ENCODE measurements at places on chromosomes 3 and 15. TPM values are rescaled to one million over a fixed set of nuclear protein-coding genes. Genes with fewer than 3 reads are reported as not detected.

GRCh38 chr3:69300296-69300695, 85.6 kb downstream of the FRMD4B start:
- peaks cover 28% of the 10 kb centered on the region for H3K4me1 ChIP-seq
- H3K27ac ChIP-seq, result peak overlapping the region; percentile 71
- H3K27me3 ChIP-seq, result no peaks in the 10 kb centered on the region
- no peak for DNase-seq
- H3K36me3 ChIP-seq, result no peaks in the 10 kb centered on the region

DNA sequence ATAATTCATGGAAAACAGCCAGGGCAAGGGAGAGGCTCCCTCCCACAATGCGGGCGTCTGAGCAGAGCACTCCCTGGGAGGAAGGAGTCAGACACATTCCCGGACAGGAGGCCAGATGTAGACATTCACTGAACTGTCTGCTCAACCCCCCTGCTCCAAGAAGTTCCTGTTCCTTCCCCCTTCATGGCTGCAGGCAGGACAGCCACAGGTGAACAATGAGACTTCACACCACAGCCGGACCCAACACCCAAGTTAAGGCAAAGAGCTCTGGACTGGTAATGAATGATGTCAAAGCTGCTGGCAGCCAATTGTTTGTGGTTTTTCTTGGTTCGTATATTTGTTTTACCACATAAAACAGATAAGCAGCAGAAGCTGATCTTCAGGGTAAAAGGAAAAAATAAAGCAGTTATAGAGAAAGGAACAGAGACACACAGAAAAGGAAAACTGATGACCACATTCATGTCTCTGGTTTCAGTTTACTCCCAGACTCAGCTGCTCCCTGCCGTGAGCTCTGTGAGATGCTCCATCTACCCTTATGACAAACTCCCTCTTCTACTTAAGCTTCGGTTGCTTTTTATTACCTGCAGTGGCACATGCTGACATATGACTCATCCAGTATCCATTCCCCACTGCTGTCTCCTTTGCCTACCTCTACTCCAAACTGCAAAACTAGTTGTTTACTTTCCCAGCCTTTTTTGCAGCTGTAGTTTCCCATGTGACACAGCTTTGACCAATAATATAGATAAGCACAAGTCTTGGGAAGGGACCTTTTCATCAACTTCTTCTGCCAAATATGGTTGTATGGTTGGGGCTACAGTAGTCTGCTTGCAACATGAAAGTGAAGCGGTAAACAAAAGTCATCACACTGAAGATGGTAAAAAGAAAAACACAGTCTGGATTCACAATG, 33.1 kb downstream of the DZIP1L start:
- no peak overlapping the region for H3K4me3 ChIP-seq
- no peak overlapping the region for H3K27ac ChIP-seq
- peak; percentile 97 for DNase-seq
- no peaks in the 10 kb centered on the region for H3K27me3 ChIP-seq

DNA sequence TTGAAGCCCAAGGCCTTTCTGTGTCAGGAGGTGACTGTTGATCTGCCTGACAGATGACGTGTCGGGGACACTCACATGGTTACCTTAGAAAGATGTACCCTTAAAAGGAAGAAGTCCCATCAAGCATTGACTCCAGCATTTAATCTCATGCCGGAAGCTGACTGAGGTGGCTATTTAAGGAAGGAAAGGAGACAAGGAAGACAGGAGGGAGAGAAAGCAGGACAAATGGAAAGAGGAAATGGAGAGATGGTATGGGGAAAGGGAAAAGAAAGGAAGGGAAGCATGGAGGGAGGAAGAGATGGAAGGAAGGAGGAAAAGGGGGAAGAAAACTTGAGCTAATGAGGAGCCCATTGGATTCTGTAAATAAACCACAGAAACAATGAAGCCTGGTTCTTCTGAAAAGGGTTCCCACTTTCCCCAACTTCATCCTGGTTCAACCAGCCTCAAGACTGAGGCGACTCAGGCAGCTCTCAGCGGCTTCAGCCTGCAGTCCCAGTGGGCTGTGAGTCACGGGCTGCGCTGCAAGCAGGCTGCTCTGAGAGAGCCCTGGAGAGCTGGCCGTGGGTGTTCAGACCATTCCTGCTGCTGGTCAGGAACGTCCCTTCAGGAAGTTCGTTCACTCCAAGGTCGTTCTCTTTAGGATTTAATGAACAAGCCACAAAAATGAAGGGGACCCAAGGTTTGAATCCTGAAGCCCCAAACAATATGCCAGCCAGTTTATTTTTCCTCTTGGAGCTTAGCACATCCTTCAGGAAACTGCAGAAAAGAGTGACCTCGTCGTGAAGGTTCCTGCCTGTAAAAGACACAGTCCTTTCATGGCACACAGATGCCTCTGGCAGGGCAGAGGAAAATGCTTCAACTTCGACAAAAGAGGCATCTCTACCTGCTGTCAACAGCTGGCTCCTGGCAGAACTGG, 69.6 kb upstream of the THBS1 start:
- no peak overlapping the region for H3K4me3 ChIP-seq
- H3K27ac ChIP-seq, result peak overlapping the region; percentile 81
- H3K27me3 ChIP-seq, result no peaks in the 10 kb centered on the region
- H3K4me1 ChIP-seq, result peaks cover 15% of the 10 kb centered on the region
- no peaks in the 10 kb centered on the region for H3K36me3 ChIP-seq

DNA sequence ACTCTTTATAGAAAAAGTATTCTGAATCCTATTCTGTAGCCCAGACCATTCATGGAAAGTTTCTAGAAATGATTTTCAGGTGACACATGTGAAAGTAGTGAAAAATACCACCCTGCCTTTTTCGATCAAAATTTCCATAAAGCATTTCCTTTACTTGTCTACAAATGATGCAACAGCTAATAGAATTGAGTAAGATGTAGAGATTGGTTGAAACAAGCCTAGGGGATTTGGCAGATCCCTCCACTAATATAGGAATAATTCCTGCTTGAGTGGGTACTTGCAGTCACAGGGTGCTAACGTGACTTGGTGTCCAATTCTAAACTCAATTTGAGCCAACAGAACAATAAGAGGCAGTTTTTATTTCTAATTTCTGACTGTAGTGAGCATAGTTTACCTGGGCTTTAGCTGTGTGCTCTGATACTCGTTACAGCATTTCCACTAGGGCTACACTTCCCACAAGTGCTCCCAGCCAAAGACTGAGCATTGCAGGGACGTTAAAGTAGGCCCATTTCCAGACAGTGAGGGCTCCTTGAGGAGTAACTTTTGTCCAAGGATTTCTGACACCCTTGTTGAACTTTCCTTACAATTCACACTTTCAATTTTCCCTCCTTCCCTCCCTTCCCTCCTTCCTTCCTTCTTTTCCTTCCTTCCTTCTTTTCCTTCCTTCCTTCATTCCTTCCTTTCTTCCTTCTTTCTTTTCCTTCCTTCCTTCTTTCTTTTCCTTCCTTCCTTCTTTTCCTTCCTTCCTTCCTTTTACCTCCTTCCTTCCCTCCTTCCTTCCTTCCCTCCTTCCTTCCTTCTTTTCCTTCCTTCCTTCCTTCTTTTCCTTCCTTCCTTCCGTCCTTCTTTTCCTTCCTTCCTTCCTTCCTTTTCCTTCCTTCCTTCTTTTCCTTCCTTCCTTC, 53.9 kb upstream of the TP63 start:
- H3K4me3 ChIP-seq, result no peak overlapping the region
- H3K27me3 ChIP-seq, result no peaks in the 10 kb centered on the region
- DNase-seq, result no peak
- H3K4me1 ChIP-seq, result peaks cover 4% of the 10 kb centered on the region
- no peak overlapping the region for H3K27ac ChIP-seq

DNA sequence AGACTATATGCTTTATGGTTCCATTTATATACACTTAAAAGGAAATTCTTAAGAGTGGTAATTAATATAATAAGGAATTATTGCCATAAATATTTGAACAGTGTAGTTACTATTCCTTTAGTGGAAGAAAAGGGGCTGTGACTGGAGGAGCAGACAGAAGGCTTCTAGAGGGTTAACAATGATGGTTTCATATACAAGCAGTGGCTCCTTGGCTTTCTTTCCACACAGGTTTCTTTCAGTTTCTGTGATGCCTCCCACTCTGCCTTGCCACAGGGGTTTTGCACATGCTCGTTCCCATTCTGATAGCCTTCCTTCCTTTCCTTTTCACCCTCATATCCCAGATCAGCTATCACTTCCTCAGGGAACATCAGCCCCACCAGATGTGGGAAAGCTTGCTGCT, 108.8 kb upstream of the LYSMD4 start:
- no peaks in the 10 kb centered on the region for H3K36me3 ChIP-seq
- H3K4me1 ChIP-seq, result no peaks in the 10 kb centered on the region
- H3K27ac ChIP-seq, result no peak overlapping the region
- no peak for DNase-seq
- no peak overlapping the region for H3K4me3 ChIP-seq

Gene CCR3
- total RNA-seq, result not detected

DNA sequence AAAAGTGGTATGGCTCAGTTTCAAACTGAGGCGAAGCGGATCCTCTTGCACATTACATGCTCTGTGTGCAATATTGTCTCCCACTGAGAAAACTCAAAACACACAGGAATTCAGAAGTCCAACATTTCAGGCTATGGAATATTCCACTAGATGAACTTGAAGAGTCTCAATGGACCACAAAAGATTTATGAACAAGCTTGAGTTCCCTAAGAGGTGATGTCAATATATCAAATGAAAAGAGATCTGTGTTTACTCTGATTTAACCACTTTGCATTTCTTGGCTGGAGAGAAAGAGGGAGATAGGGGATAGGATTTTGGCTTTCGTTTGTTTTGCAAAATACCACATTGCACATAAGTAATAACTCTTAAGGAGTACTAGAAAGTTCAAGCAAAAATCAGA, 20.3 kb downstream of the PDZRN3 start:
- peaks cover 5% of the 10 kb centered on the region for H3K36me3 ChIP-seq
- no peak overlapping the region for H3K27ac ChIP-seq
- DNase-seq, result peak; percentile 18
